ENCODE measurements at places on chromosomes 13 and 19.

DNA sequence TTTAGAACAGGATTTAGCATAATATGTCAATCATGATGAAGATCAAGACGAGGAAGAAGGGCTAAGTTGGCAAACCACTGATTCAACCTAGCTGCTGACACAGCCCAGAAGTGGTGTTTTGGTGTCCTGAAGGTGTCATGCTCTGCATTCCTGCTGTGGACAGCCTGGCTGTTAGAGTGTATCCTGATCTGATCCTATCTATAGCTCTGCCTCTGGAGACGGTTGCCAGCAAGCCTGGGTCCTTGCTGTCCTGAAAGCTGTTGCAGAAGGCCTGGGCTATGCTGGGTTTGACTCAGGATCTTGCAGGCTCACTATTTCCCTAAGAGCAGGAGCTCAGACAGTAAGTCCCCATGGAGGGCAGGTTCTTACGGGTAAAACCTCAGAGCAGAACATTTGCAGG is 416.4 kb downstream of the TSHZ3 start:
- no peak for DNase-seq

GRCh38 chr19:14393329-14393728 is 12.1 kb downstream of the ADGRE5 start:
- DNase-seq = no peak

GRCh38 chr19:19214159-19214490 is 2.4 kb downstream of the NCAN start:
- DNase-seq = no peak

GRCh38 chr13:41075034-41075433 is 13.7 kb downstream of the WBP4 start:
- DNase-seq = peak; percentile 67

- DNase-seq = no peak
Observed at GRCh38 chr13:32595306-32595705, 9.1 kb downstream of the PDS5B start.

DNA sequence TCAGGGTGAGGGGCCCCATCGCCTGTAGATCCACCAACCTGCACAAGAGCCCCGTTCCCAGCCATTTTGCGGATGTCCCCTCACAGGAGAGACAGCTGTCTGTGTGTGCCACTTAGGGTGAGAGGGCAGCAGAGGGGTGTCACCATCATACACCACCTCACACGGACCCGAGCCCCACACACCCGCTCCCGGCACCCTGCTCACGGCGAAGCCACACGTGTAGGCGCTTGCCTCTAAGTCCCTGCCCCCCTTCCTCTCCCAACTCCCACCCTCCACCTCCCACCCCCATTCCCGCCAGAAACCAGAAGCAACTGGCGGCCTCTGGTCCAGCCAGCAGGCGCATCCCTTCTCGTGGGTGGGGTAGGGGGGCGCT is 4.0 kb upstream of the DPF1 start:
- no peak for DNase-seq

GRCh38 chr13:59464926-59465325 is 698.8 kb downstream of the DIAPH3 start:
- DNase-seq = no peak

GRCh38 chr19:16003391-16003790 is 54.6 kb downstream of the OR10H4 start:
- DNase-seq = no peak

DNA sequence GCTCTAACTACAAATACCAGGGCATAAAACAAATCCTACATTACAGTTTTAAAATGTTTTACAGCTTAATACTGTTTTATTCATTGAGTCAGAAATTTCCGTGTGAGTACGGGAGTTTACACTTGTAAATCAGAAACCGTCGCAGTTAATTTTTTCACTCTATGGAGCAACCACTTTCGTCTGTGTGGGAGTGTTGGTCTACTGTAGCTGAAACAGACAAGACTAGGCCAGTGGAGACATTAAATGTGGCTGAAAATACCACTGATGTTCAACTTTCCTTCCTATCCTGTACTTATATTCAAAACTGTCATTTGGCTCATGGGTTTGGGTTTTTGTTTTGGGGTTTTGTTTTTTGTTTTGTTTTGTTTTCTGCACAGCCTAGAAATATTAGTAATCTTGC is 268.7 kb downstream of the DCT start:
- DNase-seq = no peak

DNA sequence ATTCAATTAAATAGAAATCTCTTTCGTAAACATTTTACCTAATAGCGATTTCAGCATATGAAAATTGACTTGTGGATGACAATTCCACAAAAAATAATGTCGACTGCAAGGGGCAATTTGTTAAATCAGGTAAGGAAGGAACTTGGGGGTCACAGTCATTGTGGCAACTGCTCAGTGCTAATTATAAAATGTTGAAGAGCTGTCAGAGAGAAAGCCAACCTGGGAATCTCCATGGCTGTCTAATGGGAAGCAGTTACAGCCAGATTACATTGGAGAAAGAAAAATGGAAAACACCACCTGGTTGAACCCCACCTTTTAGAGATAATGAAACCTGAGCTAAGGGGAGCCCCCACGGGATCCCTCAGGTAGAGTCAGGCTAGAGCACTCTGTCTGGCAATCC is 373.9 kb downstream of the FOXO1 start:
- no peak for DNase-seq

DNA sequence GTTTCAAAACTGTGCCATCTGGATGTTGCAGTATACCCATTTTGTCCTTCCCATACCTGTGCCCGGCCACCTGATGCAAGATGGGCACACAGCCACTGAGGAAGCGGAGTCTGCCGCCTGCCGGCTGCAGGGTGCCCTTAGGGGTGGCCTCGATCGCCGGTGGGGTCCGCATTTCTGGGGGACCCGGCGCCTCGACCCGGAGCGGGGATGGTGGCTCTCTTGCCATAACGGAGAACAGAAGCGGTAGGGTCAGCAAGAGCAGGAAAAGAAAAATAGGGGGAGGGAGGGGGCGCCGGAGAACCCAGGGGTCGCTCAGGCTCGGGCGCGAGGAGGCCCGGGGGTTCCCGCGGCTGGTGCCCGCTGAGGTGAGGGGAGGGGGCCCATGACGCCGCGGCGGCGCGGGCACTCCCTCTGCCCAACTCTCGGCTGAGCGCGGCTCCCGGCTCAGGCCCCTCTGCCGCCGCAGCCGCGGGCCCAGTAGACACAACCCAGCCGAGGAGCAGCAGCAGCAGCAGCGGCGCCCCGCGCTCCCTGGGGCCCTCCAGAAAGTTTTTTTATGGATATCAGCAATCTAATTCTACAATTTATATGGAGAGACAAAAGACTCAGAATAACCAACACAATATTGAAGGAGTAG is 13.8 kb upstream of the CYP4F2 start:
- no peak for DNase-seq

DNA sequence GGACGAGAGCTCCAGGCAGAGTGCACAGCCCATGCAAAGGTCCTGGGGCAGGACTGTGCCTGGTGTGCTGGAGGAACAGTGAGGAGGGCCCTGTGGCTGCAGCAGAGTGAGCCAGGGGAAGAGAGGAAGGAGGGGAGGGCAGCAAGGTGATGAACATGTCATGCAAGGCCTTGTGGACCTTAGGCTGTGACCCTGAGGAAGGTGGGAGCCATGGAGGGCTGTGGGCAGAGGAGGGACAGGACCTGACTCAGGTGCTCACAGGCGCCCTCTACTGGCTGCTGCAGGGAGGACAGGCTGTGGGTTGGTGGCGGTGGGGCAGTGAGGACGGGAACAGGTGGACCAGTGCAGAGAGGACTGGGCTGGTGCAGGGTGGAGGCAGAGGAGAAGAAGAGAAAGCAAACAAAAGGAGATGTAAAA is 170.3 kb downstream of the PTPRS start:
- peak; percentile 22 for DNase-seq

GRCh38 chr13:40503966-40504591 is 162.4 kb downstream of the FOXO1 start:
- DNase-seq = peak; percentile 41

GRCh38 chr13:74129500-74130191 is 4.6 kb downstream of the KLF12 start:
- DNase-seq = peak; percentile 42

- DNase-seq = no peak
Observed at GRCh38 chr19:46660551-46661019, 397 bp downstream of the DACT3 start.

Data from ELR (cell line).